ENCODE measurements at places on chromosomes 13 and 19.

- DNase-seq: no peak
Observed at GRCh38 chr19:10279737-10280442, 6.9 kb upstream of the ICAM4 start.

- no peak for DNase-seq
Observed at GRCh38 chr13:106349080-106349931, 186.2 kb downstream of the EFNB2 start.

- DNase-seq: no peak
Observed at GRCh38 chr19:41606215-41606837, 20.5 kb downstream of the CEACAM4 start.

GRCh38 chr19:44576843-44577565 is 36.4 kb upstream of the IGSF23 start:
- DNase-seq: no peak

DNA sequence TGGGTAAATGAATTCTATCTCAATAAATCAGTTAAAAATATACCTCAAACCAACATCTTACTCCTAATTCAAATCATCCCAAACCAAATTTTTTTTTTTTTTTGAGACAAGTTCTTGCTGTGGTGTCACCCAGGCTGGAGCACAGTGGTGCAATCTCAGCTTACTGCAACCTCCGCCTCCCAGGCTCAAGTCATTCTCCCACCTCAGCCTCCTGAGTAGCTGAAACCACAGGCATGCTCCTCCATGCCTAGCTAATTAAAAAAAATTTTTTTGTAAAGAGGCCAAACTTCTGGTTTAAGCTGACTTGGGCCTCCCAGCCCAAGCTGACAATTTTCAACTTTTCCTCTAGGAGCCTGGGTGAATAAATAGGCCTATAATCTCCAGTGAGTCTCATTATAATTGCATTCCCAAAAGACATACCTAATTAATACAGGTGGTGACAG is 22.1 kb upstream of the OLFM2 start:
- no peak for DNase-seq

- DNase-seq: no peak
Observed at GRCh38 chr13:87123987-87124784, 547.0 kb upstream of the SLITRK5 start.

GRCh38 chr19:14428882-14429416 is 4.2 kb upstream of the PKN1 start:
- no peak for DNase-seq

DNA sequence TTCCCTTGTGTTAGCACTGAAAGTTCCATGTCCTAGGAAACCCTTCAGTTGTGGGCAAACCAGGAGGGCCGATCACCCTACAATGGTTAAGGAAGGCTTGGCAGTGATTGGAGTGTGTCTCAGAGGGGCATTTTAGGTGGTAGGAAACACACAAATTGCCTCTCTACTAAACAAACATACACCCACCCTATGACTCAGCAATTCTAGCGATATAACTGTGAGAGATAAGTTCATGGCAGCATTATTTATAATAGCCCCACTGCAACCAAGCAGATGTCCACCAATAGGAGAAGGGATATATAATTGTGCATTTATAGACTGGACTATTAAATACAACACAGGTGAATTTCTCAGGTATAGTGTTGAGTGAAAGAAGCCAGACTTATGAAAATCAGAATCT is 543.1 kb downstream of the UQCRFS1 start:
- DNase-seq: no peak

DNA sequence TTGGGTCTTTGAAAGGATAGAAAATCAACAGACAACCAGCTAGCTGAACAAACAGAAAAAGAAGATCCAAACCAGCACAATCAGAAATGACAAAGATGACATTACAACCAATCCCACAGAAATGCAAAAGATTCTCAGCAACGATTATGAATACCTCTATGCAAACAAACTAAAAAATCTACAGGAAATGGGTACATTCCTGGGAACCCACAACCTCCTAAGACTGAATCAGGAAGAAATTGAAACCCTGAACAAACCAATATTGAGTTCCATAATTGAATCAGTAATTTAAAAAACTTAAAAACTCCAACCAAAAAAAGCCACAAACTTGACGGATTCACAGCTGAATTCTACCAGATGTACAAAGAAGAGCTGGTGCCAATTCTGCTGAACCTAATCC is 20.9 kb upstream of the C1QTNF9B start:
- DNase-seq: no peak

DNA sequence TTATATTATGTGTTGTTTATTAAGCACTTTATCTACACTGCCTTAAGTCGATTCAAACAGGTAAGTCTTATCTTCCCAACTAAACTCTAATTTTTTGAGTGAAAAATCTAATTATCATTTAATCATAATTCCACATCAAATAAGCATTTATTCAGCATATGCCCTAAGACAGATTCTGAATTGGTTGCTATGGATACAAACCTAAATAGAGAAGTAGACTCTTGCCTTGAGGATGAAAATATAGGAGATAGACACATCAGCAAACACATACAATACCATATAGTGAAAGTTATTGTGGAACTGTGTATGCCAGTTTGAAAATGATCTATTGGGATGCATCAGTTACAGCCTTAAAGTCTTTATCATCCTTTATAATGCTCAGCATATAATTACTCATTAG is 1679.9 kb downstream of the SLITRK1 start:
- DNase-seq: no peak

GRCh38 chr19:5504114-5504513 is 48.9 kb downstream of the ZNRF4 start:
- DNase-seq: no peak

DNA sequence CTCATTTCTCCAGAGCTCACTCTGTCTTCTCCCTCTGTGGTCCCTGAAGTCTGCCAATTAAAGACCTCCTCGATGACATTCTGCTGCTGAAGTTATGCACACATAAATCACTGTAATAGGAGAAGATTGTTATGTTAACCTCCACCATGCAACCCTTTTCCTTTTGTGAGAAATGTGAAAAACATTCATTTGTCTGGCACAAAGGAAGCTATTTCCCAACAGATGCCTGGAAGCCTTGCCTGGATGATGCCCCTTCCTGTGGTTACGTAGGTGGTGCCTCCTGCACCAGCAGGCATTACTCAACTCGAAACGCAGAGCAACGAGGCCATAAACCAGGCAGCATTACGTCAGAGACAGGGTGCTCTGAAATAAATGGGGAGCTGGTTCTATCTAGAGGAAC is 327.4 kb upstream of the ZNF507 start:
- no peak for DNase-seq

GRCh38 chr19:35144600-35145436 is 1.8 kb downstream of the FXYD7 start:
- DNase-seq: no peak

- no peak for DNase-seq
Observed at GRCh38 chr13:39417643-39418042, 185.3 kb downstream of the LHFPL6 start.

- no peak for DNase-seq
Observed at GRCh38 chr13:110426735-110427134, 119.7 kb downstream of the COL4A2 start.

- no peak for DNase-seq
Observed at GRCh38 chr19:39971380-39972035, 543 bp downstream of the PSMC4 start.

GRCh38 chr13:110841846-110842245 is 73.0 kb downstream of the ANKRD10 start:
- DNase-seq: no peak

- DNase-seq: no peak
Observed at GRCh38 chr13:79477968-79478367, 3.0 kb upstream of the NDFIP2 start.

- DNase-seq: no peak
Observed at GRCh38 chr19:18008814-18009213, 844 bp downstream of the ARRDC2 start.

GRCh38 chr13:42393573-42394360 is 121.8 kb downstream of the AKAP11 start:
- no peak for DNase-seq
